ENCODE measurements at places on chromosomes 5 and 9.

- no peak for DNase-seq
Observed at GRCh38 chr9:124934290-124934689, 6.6 kb downstream of the GOLGA1 start.

DNA sequence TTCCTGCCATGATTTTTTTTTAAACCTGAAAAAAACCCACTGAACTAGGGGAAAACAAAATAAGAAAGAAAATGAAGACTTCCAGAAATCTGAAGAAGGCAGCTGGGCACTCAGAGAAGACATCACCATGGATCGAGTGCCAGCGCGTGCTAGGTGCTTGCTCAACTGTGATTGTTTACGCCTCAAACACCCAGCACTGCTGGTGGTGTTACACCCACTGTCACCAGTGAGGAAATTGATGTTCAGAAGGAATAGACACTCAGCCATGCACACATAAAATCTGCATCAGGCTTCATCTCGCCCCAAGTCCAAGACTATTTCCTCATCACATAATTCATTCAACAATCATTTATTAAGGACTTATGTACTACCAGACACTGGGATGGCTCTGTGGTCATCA lies 82.1 kb downstream of the HRH2 start:
- no peak for DNase-seq

DNA sequence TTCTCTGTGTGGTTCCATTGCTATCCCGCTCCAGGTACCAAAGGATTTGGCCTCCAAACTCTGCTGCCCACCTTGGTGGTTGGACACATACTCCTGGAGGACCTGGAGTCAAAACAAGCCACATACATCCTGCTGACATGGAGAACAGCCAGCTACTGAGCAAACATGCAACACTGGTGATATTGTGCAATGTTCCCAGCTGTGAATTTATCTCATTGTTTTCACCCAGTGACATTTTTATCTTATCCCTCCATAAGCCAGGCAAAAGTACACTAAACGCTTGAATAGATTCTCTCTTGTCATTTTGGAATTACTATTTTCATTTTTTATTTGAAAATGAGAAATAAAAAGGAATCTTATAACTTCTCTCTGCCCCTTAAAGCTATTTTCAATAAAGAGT lies 11.1 kb upstream of the CTSL start:
- no peak for DNase-seq

DNA sequence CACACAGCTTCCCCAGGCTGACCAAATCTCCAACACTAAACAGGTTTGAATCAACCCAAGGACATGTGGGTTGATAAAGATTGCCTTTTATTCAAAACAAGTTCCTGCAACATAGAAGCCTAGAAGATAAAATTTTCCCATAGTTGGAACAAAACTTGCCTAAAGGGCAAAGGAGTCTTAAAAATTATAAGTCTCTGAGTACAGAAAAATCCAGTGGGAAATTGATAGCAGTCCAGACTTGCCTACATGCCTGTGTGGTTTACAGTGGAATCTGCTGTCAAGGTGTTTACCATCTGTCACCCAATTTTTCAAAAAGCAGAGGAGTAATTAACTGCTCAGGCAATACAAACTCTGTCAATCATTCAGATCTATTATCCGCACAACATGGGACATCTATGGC lies 168.2 kb downstream of the PPP2R2B start:
- no peak for DNase-seq

- no peak for DNase-seq
Observed at GRCh38 chr9:35685506-35685905, 4.2 kb downstream of the TPM2 start.

DNA sequence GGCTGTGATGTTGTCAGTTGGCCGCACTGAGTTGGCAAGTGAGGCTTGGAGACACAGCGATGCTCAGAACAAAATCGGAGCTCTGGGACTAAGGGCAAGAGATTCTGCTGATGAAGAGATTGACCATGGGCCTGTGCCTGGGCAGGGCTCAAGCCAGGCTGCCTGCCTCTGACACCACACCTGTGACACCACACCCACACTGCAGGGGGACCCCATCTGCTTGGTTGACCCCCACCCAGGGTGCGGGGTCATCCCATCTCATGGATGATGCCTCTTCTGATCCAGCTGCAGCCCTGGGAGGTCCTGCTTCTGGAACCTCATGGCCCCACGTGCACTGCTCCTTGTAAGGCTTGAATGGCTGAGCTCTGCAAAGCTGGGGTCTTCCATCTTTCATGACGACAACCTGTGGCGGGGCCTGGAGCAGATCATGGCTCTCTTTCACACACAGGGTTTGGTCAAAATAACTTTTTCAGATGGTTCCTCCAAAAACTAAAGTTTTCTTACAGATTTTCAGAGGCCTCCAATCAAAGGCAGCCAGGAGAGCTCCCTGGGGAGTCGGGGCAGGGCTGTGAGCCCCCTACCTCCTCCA lies 185.2 kb downstream of the GADD45G start:
- DNase-seq = no peak

GRCh38 chr5:55160493-55161209 lies 680 bp downstream of the GPX8 start:
- DNase-seq = no peak

DNA sequence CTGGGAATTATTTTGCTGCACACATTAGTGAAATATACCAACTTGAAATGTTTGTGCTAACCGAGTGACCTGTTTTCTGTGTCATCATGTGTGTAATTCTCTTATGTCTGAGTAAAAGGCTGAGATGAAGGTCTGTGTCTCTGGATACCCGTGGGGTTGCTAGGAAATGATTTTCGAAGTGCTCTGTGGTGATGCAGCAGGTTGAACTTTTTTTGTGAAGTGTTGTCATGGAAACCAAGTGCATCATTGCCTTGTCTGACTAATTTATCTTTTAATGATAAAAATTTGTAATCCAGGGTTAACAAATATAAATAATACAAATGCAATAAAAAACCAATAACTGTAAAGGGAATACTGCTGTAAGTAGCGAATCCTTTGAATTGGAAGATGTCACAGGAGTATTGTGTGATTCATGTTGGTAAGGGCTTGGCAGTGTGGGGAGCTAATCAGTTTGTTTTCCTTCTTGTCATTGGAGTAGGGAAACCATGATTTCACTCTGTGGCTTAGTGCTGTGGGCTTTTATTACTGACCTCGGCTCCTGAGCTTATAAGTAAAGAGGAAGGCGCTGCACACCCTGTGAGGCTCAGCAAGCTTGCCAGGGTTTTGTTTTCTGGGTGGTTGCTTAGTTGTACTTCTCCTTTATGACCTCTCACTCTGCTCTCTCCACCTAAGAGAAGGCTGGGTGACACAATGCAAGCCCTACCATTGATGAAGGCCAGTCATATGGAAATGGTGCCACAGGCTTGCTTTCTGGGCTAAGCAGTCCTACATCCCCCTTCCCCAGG lies 22.3 kb downstream of the PDE8B start:
- no peak for DNase-seq
